ENCODE measurements at places on chromosomes 16 and 17.

GRCh38 chr16:8474587-8474986, 115.7 kb downstream of the TMEM114 start:
- no peak for DNase-seq

DNA sequence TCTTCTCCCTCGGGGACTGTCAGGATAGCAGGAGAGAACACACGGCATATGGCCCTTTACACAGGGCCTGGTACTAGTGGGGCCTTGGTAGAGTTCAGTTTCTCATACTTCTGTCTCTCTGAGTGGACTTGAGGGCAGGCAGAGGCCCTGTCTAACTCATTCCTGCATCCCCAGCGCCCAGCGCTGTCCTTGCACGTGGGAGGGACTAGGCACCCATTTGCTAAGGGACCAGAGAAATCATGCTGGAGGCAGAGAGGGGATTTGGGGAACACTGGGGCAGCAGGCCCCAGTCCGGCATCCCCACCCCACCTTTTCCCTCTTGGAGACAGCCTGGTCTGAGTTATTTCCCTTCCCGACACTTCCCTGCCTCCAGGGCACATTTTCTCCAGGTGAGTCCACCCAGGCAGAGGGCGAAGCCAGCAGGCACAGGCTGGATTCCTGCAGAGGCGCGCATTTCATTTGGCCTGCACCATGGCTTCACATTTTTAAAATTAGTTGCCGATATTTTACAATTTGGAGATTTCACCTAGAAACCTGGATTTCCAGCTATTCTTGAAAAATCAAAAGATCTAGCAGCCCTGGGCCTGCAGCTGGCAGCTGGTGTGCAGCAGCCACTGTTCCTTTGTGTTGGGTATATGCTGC, 9.7 kb upstream of the NKD1 start:
- no peak for DNase-seq

DNA sequence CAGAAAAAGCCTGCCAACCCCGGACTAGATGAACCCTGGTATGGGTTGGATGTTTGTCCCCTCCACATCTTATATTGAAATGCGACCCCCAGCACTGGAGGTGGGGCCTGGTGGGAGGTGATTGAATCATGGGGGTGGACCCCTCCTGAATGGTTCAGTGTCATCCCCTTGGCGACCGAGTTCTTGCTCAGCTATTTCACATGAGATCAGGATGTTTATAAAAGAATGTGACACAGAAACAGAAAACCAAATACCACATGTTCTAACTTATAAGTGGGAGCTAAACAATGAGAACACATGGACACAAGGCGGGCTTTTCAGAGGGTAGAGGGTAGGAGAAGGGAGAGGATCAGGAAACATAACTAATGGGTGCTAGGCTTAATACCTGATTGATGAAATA, 576.0 kb upstream of the HSBP1 start:
- no peak for DNase-seq

GRCh38 chr17:1617620-1618174, 10.9 kb downstream of the SLC43A2 start:
- DNase-seq: no peak

DNA sequence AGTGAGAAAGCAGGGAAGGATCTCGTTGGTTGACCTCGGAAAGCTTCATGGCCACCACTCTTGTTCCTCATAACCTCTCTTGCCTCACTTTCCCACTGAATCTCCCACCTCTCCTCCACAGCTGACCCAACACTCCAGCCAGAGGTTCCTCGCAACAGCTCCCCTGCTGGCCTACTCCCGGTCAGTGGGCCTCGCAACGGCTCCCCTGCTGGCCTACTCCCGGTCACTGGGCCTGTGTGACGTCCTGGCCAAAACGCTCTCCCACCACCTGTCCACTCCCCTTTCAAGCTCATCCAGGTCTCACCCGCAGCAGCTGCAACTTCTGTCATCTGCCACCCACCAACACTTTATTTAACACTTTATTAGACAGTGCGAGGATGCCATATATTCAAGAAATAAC, 149.1 kb downstream of the VPS53 start:
- no peak for DNase-seq

Data from T47D (cell line).